NCI-H2227 treated with DMSO at 0.1 percent for 48 hours (cell line): ENCODE measurements at places on chromosomes 2 and 18.

GRCh38 chr18:77223653-77224052, 26.0 kb upstream of the GALR1 start:
- no peak for DNase-seq

- DNase-seq = no peak
Observed at GRCh38 chr2:37688771-37689468, 17.5 kb upstream of the CDC42EP3 start.

GRCh38 chr2:9527995-9528787, 27.4 kb downstream of the ADAM17 start:
- DNase-seq = no peak

DNA sequence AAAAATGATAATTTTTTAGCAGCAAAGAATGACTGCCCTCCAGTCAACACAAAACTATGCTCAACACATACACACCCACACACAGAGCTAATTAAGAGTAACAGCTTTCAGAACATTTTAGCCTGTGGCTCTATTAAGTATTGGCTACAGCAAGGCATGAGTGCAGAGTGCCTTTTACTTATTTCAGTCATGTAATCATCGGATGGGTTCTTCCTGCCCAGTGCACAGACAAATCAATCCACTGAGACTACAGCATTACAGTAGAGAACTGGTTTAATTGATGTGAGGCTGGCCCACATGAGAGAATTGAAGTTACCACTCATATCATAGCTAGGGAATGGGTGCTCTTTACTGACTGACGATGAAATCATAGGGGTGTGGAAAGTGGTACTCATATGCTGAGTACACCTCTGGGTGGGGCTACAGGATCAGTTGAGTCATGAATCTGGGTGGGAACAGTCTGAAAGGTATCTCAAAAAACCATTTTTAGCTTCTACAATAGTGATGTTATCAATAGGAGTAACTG, 241.0 kb downstream of the FSIP2 start:
- no peak for DNase-seq

GRCh38 chr2:200158647-200159356, 147.7 kb upstream of the SPATS2L start:
- DNase-seq = no peak

GRCh38 chr2:178514664-178515063, 34.4 kb downstream of the PLEKHA3 start:
- no peak for DNase-seq

GRCh38 chr2:135960656-135961551, 24.5 kb downstream of the DARS1 start:
- DNase-seq = no peak

DNA sequence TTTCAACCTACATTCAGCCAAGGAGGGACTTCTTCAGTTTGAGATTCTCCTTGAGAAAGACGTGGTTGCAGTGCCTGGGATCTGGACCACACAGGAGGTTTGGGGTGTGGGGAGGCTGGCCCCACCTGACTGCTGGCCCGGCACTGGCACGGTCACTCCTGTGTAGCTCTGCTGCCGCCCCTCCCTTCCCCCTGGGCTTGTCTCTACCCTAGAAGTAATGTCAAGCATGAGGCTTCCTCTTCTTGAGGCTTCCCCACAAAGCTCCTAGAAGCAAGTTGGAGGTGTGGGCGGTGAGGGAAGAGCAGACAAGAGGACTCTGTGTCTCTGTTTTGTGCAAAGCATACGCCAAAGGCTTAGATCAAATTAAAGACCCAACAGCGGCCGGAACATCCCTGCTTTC, 8.7 kb downstream of the KLHL29 start:
- no peak for DNase-seq

GRCh38 chr2:133596701-133597393, 28.6 kb upstream of the NCKAP5 start:
- DNase-seq = no peak

DNA sequence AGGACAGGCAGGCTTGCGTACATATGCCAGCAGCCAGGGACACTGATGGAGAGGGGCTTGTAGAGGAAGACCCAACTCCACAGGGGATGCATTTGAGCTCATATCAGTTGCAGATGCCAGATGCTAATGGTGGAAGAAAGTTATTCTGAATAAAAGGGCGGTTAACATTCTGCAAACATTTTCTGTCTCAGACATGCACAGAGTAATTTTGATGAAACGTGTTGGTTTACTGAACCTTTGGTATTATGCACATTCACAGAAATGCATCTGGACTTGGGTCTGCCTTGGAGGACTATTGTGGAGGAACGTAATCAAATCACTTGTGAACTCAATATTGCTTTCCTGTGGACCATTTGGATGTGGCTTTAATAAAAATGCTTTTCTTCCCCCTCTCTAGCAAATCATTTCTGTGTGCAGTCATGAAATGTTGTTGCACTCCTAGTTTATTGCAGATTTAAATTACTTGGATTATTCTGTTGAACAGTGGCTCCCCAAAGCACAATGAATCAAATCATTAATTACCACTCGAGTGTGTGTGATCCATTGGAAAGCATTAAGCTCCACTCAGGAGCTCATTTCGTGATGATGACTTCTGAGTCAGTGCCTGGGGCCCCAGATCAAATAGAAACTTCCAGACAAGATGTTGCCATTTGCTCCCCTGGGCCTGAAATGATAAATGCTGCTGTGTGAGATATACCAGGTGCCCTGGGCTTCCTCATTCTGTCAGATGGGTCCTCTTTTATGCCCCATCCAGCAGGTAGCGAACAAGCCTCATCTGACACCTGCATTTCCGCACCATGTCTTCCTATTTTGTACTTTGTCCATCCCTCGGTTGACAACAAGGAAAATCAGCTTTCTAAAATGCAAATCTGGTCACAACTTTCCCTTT, 697.0 kb upstream of the HS6ST1 start:
- DNase-seq = no peak

- DNase-seq = no peak
Observed at GRCh38 chr18:35368595-35368994, 8.5 kb downstream of the ZNF396 start.
